ENCODE measurements at places on chromosomes 7 and 10. TPM values are rescaled to one million over a fixed set of nuclear protein-coding genes. Genes with fewer than 3 reads are reported as not detected.

The PCGF6 gene
- 17.7 TPM for total RNA-seq

The IKZF1 gene
- 226 TPM for total RNA-seq

GRCh38 chr10:48431871-48432270, 125.4 kb downstream of the MAPK8 start:
- DNase-seq = no peak

DNA sequence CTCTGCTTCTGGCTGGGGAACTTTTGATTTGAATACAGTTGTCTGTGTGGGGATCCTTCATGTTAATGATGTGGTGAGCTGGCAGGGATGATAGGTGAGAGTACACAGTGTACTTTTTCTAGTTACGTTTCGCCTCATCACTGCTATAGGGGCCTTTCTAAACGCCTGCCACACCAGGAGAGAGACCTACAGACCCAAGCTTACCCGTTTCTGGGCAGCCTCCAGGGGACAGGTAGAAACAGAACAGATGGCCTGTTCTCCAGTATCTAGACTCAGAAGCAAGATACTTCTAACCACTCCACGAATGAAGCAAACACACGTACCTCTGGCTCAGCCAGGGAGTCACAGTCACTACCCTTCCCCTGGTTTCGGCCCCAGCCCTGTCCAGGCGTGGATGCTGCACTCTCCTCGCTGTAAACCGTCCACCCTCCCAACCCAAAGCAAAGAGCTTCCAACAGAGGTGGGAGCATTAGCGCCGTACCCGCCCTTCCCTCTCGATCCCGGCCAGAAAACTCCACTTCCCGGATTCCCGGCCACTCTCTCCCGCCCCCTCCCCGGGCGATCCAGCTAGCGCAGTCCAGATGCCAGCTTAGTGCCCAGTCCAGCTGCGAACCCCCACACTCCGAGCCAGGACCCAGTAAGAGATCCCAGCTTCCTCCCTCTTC, 1.2 kb downstream of the CCDC6 start:
- no peak for DNase-seq

DNA sequence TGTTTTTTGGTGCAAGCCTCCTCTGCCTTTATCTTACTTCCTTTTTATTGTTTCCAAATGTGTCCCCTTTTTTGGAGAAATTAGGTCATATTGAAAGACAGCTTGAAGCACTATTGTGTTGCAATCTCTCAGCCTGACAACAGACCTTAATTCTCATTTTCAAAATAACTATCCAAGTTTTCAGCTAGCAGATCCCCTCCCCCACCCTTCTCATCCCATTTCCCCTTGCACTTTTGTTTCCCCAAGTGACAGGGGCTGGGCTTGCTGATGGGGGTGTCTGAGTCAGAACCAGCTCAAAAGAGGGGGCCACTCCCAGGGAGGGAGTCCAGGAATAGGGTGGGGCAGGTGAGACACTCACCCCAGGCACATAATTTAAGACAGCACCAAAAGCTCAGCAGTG, 75.3 kb downstream of the MKI67 start:
- no peak for DNase-seq

The LRRC4 gene
- 0.51 TPM for total RNA-seq

DNA sequence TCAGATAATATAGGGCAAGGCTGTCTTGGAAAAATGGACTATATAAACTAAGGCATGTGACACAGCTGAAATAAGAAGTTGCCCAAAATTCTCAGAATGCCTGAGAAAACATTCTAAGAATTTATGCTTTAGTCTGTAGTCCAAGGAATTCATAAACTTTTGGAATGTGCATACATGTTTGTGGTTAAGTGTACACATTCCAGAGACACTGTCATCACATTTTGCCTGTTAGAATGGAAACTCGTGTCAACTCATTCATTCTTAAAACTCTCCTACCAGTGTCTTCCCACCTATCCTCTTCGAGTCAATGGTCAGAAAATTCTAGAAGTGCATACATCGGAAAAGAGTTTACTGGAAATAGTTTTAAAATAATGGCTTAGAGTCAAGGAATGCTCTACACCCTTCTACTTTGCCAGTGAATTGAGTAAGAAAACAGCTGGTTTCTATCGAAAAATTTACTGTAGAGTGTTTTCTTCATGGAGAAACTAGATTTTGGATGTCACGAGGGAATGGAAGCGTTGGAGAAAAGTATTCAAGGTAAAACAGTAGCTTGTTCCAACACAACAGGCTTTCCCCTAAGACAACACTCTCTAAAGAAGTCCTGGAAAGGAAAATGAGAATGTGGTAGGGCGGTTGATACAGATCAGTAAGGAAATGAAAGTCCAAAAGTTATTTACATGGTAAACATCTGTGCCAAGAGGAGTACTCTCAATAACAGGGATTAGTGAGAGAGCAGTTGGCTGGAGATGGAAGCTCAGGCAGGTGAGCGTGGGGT, 1177.6 kb upstream of the C7orf33 start:
- DNase-seq = no peak

The AASS gene
- total RNA-seq = 2.0 TPM

GRCh38 chr7:24656608-24657007, 83.4 kb downstream of the PALS2 start:
- DNase-seq = no peak

DNA sequence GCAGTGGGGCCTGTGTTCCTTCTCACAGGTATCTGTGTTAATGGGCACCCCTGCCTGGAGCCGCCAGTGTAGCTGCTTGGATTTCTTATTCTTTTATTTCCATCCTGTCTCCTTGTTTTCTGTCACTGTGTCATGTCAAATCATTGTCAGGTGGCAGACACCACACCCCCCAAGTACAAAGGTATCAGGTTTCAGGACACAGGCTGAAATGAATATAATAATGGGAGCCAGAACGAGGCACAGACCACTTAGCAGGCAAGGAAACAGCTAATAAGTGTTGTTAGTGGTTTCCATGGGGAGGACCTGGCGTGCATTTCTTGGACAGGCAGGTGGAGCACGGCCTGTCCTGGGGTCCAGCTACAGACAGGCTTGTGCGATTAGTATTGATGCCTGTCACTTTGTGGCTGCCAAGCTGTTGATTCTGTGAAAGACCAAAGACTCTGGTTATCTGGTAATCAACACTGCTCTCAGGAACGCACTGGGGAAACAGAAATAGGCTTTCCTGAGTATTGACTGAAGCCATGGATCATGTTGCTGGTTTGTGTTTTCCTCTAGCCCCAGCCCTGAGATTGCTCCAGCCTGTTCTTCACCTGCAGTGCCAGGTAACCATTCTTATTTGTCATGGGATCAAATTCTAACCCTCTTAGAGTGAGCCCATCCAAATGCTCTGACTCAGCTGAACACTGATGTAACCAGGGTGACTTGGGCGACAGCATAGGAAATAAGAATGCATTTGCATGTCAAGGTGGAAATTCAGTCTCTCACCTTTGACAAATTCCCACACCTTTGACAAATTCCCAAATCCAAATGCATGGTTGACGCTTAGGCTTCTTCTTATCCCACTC, 1002.0 kb downstream of the LRMDA start:
- no peak for DNase-seq

The SDHAF3 gene
- 36.3 TPM for total RNA-seq

The ICA1 gene
- total RNA-seq = 0.33 TPM

The CTBP2 gene
- 1.4 TPM for total RNA-seq

DNA sequence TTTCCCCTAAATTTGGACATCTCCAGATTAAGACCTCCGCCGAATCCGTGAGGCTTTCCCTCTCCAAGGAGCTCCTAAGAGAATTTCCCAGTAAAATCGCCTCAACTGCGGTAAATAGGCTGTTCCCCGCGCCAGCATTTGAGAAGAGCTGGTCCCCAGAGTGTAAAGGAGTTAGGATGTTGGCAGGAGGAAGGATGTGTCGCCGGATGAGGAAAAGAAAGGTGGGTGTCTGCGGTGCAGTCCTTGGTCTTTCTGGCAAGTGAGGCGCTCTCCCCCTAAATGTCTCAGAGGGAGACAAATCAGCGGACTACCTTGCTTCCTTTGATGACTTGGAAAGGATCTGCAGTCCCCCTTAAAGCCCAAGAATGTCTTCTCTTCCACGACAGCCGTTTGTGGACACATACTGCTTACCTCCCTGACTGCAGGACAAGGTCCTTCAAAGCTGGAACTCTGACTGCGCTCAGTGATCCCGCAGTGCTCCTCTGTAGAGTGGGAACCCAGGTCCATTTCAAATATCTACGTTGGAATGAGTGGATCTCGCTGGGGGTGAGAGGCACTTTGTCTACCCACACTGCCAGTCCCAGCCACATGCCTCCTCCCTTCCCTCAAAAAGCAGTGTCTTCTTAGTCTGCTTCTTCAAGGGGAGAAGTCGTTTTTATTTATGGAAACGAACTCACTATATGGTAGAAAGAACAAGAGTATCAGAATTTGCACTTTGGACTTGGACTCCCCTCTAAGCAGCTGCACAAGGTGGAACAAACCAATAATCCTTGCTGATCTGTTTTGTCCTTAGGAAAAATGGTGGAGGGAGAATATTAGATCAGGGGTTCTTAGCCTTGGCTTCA, 1.1 kb upstream of the DLG5 start:
- DNase-seq = no peak

The LRRN3 gene
- total RNA-seq = 101 TPM

DNA sequence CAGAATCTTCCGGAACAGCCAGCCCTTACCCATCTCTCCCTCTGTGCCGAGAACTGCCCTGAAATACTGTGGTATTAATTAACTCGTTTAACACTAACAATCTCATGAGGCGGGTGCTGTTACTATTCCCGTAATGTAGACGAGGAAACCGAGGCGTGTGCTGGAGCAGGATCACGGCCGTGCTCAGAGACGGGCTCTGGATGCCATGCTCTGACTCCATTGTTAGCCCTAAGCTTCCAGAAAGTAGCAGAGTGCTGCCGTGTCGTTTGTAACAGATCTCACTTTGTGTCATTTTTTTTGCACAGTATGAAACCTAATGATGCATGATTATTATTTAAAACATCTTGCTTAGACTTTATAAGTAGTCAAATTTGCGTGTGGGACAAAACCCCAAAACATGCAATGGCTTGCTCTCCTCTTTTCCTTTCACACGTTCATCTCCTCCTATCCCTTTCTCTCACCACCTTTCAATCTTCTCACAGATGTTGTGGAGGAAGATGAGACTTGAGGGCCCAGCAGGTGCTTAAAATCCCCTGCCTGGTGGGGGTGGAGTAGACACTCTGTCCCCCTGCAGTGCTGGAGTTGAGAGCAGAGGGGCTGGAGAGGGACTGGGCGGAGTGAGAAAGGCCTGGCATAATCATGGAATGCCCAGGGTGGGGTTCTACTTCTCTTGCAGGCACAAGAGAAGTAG, 482 bp upstream of the ACTR3C start:
- no peak for DNase-seq

GRCh38 chr7:141992688-141993087, 3.0 kb upstream of the MGAM start:
- no peak for DNase-seq

The SPDYE2 gene
- not detected for total RNA-seq

- no peak for DNase-seq
Measured at GRCh38 chr7:151316896-151317295, 24.7 kb upstream of the NUB1 start.

- no peak for DNase-seq
Measured at GRCh38 chr7:55127622-55128081, 108.8 kb downstream of the EGFR start.

DNA sequence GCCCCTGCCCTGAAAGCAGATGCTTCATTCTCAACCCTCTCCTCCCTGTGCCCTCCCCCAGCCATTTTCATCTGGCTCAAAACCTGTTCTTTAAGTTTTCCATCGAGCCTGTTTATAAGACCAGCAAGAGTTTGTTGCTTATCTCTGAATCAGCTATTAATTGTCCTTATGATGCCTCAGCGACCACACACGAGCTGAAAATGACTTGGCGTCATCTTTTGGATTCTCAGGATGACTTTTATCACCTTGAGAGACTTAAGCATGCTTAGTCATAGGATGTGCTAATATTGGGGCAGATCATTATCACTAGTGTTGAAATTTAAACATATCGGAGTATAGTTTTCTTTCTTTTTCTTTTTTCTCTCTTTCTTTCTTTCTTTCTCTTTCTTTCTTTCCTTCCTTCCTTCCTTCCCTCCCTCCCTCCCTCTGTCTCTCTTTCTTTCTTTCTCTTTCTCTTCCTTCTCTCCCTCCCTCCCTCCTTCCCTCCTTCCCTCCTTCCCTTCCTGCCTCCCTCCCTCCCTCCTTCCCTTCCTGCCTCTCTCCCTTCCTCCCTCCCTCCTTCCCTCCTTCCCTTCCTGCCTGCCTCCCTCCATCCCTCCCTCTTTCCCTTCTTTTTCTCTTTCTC, 184.5 kb downstream of the PHTF2 start:
- no peak for DNase-seq

DNA sequence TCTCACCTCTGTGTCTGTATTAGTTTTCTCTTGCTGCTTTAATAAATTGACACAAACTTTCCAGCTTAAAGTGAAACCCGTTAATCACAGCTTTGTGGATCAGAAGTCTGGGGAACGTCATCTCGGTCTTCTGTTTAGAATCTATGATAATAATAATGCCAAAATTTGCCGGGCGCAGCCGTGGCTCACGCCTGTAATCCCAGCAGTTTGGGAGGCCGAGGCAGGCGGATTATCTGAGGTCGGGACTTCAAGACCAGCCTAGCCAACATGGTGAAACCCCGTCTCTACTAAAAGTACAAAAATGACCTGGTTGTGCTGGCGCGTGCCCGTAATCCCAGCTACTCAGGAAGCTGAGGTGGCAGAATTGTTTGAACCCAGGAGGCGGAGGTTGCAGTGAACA, 8.8 kb upstream of the ZPBP start:
- no peak for DNase-seq

- DNase-seq = no peak
Measured at GRCh38 chr7:23396222-23397015, 73.9 kb downstream of the IGF2BP3 start.

DNA sequence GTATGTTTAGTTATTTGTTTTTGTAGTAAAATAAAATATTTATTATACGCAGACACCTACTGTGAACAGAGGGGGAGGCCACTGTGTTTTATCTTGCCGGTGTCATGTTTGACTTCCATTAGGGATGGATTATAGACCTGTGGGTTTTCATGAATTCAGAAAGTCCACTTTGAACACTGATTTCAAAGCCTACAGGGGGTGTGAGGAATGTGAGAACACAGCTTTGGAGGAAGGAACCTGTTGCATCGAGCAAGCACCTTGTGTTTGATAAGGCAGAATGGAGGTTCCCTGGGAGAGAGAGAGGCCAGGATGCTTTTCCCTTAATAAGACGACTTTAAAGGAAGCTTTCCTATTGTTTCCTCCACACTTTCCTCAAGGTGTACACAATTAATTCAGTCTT, 665.0 kb upstream of the MGMT start:
- DNase-seq = no peak

DNA sequence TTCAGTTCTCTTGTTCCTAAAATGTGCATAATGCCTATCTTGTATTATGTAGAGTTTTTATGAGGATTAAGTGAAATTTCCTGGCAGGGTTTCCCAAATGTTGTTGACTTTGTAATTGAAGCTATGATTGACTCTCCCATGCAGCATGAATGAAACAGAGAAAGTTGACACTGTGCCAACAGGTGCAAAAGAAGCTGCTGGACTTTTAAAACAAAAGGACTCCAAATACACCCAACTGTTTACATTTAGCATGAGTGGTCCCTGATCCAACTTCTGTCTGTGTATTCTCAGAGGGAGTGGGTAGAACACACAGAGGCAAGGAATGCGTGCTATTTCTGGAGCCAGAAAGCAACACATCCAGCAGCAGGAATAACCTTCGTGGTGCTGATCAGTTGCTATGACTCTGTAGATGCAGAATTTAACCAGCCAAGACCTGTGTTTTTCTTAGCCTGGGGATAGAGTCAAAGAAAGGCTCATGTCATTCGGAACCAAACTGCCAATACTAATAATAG, 14.4 kb upstream of the RBM20 start:
- no peak for DNase-seq

The PSPH gene
- total RNA-seq = 26.7 TPM

The PTF1A gene
- total RNA-seq = not detected

The CPN1 gene
- not detected for total RNA-seq

The SUMF2 gene
- 140 TPM for total RNA-seq
